ENCODE measurements at places on chromosomes 7 and 10. TPM values are rescaled to one million over a fixed set of nuclear protein-coding genes. Genes with fewer than 3 reads are reported as not detected.

GRCh38 chr7:23895666-23896096, 185.7 kb downstream of the STK31 start:
- no peak for DNase-seq

GRCh38 chr10:106904209-106904608, 260.3 kb downstream of the SORCS1 start:
- DNase-seq: no peak

- DNase-seq: no peak
These were observed 68.5 kb downstream of the MAP3K8 start for GRCh38 chr10:30502266-30503060.

DNA sequence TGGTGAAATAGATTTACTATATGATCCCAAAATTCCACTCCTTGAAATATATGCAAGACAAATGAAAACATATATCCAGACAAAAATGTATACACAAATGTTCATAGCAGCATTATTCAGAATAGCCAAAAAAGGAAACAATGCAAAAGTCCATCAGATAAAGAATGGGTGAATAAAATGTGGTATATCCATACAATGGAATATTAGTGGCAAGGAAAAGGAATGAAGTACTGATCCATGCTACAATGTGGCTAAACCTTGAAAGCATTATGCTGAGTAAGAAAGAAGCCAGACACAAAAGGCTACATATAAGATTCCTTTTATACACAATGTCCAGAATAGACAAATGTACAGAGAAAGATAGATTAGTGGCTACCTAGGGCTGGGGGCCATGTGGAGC, 225.5 kb downstream of the PLXNA4 start:
- no peak for DNase-seq

- no peak for DNase-seq
These were observed 173.2 kb downstream of the EBF3 start for GRCh38 chr10:129790715-129791446.

- no peak for DNase-seq
These were observed 145.2 kb upstream of the ANK3 start for GRCh38 chr10:60534761-60535389.

DNA sequence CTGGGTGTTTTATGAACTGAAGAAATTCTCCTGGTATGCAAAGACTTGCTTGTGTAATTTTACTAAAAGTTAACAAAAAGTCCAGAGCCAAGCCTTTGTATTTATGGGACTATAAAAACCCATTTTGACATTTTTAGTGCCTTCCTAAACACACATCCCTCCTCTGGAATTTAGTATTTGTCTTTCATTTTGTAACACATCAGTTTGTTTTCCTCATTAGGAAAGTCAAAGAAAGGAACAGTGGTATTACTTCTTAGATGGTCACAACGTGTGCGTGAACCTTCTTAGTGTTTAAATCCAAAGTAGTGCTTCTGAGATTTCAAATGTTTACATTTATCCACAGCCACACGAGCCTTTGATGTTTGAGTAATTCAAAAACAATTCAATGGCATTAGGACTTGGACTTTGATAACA, 103.2 kb upstream of the TMEM106B start:
- no peak for DNase-seq

GRCh38 chr7:78420001-78420400, 621.4 kb downstream of the PHTF2 start:
- DNase-seq: no peak

DNA sequence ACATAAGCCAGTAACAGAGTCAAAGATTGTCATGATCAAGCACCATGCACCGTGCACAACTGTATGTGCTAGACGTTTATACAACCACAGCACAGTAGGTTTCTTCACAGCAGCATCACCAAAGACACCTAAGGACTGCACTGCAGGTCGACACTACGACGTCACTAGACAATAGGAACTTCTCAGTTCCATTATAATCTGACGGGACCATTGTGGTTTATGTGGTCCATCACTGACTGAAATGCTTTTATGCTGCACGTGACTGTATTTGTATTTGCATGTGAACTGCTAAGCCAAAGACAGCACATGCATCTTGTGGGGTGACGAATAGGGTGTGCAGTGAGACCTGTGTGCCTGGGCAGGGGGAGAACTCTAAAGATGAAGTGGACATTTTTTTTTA, 164.9 kb downstream of the PARD3 start:
- no peak for DNase-seq

DNA sequence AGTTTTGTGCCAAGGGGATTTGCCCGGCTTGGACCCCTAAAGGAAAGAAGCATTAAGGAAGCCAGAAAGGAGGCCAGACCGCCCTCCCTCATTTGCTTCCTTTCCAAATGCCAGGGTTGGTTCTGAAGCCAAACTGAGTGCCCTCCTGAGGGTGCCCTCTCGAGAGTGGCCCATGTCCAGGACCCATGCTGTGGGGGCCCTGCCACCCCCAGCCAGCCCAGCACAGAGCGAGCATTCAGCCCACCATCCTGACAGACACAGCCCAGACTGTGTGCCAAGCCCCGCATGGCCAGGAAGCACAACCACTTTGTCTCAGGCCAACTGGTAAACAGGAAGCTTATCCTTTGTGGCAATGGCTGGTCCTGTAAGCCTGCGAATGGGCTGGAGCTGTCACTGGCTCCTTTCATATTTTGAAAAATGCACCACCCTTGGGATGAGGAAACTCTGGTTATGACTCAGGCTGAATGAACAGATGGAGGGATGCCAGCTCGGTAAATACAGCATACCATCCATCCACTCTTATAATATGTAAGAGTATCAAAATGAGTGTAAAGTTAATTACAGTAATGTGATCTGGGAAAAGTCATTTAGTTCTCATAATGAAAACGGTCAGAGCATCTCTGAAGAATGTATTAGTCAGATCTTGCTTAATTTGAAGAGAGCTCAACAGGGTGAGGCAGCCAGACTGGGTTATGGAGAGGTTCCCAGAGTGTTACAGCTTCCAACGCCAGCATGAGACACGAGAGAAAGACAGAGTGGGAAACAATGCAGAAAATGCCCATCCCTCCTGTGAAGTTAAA, 65.0 kb downstream of the STK17A start:
- DNase-seq: peak; percentile 54

- no peak for DNase-seq
These were observed 1066.7 kb downstream of the GRM8 start for GRCh38 chr7:126185959-126186580.

DNA sequence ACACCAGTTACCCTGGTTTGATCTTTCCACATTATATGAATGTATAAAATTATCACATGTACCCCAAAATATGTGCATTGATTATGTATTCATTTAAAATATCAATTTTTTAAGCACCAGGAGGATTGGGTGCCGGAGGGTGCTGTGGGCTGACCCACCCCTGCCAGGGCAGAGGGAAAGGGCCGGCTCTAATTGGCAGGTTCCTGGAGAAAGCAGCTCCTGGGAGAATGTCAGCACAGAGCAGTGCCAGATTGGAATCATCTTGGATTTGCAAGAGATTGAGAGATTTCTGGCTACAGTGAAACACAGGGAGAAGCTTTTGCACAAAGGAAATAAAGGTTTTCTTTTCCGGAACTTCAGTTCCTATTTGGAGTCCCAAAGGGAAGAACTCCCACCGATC, 264.4 kb upstream of the TCERG1L start:
- no peak for DNase-seq

- no peak for DNase-seq
These were observed 18.0 kb upstream of the OPN4 start for GRCh38 chr10:86636311-86636710.

DNA sequence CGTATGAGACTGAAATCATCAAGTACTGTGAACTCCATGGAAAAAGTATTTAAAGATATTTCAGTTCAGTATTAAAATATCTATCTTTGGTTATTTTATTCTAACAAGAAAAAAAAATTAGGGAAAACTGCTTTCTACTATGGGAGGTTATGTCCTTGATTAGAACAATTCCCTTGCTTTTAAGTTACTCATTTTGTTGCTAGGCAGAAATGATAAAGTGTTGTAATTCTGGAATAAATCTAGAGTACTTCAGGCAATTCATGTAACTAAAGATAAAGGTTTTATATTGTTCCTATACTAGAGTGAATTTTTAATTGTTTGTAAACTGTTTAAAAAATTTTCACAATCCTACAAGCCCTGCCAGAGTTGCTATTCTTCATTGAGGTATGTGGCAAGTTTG, 92.0 kb downstream of the BBS9 start:
- DNase-seq: no peak

- DNase-seq: no peak
These were observed 35.0 kb upstream of the HABP2 start for GRCh38 chr10:113517901-113518260.

DNA sequence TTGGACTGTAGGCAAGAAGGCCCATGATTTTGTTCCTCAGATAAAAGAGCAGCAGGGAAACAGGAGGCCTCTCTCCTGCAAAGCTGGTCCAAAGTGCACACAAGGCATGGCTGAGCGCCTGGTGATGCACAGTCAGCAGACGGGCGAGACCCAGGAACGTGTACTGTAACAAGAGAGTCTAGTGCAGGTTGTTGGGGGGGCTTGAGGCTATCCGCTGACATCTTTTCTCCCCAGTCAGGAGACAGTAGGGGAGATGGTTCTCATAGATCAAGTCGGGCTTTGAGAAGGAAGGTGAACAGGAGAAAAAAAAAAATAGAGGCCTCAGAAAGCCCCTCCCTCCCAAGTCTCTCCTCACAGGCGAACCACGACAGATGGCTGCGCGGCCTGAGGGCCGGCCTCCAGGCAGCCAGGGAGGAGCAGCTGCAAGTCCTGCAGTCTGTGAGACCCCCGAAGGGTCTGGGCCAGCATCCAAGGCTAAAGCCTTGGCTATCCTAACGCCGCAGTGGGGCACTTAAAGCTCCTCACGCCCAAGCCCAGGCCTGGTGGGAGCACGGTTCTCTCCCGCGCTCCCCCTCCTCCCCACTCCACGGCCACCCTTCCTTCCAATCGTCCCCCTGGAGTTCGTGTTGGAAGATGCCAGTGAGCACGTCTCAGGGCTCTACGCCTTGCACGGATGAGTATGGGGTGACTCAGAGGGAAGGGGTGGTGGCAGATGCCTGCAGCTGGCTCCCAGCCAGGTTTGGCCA, 68.3 kb downstream of the PRKAG2 start:
- DNase-seq: no peak

GRCh38 chr10:7593063-7593462, 73.7 kb downstream of the ITIH5 start:
- no peak for DNase-seq

- DNase-seq: no peak
These were observed 107.7 kb upstream of the ANK3 start for GRCh38 chr10:60497364-60497763.

GRCh38 chr7:150941351-150942000, 36.6 kb downstream of the KCNH2 start:
- peak; percentile 9 for DNase-seq

- DNase-seq: no peak
These were observed 196.0 kb downstream of the RNLS start for GRCh38 chr10:88386821-88387773.

DNA sequence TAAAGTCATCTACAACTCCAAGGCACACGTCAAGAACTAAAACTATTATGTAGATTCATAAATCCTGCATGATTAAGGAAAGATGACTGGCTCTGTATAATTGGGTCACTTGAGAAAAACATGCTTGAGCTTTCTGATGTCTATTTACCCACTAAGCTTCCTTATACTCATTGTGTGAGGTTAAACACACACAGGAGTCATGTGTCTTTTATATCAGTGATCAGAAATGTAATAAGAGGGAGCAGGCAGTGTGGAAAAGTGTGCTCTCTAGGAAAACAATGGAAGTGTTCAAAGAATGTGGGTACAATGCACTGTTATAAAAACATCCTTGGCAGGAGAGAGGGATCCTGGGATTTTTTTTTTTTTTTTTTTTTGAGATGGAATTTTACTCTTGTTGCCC, 108.6 kb upstream of the ARID5B start:
- no peak for DNase-seq

DNA sequence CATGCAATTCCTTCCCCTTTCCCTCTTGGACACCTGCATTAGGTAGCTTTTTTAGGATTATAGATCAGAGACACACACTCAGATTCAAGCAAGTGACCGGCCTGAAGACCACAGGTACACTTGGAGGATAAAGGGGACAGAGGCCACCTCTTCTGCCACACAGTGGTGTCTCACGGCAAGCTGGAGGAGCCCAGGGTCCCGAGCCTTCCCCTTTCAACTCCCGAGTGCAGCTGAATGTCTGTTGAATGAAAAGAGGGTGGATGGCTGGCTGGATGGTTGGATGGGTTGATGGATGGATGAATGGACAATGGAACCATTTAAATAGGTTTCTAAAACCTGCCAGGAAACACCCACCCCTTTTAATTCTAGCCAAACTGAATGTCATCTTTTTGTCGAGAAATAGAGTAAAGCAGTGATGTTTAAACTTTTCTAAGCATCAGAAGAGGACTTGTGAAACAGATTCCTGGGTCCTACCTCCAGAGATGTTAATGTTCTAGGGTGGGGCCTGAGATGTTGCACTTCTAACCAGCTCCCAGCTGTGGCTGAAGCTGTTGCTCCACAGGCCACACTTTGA, 49.2 kb upstream of the ZMIZ1 start:
- no peak for DNase-seq

- no peak for DNase-seq
These were observed 16.1 kb downstream of the TARP start for GRCh38 chr7:38257350-38257677.

DNA sequence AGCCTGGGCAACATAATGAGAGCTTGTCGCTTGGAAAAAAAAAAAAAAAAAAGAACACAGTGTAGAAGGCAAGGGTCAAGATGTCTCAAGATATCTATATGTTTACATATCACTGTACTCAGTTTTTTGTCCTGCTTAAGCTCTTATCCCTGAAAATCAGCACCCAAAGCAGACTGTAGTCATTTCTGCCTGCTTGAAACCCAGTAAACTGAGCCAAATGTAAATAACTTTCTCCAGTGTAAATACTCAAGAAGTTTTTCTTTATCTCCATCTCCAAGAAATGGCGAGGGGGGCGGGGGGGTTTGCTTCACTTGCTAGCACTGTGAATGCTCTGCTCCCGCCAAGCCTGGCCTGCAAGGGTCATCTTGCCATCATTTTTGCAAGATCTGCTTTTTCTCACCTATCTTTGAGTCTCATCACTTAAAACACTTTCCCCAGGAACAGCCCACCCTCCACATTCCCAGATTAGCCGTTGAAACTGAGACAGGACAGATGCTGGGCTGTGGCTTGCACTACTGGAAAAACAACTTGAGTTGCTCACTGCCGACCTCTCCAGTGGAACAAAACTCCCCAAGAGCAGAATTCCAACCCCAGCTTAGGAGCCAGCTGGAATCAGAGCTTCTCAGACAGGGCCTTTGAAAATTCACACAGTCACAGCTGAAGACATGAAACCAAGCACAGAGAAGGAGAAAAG, 54.6 kb downstream of the AFAP1L2 start:
- DNase-seq: no peak

- no peak for DNase-seq
These were observed 110.3 kb downstream of the VPS41 start for GRCh38 chr7:38798552-38799267.

NME8 gene
- total RNA-seq: not detected

LOXL4 gene
- 3.3 TPM for total RNA-seq

VPS37D gene
- total RNA-seq: 1.5 TPM

FAM180A gene
- 3.6 TPM for total RNA-seq

SMO gene
- 5.8 TPM for total RNA-seq

INSYN2A gene
- 0.19 TPM for total RNA-seq

KCND2 gene
- total RNA-seq: 1.7 TPM

CPXM2 gene
- total RNA-seq: 14.7 TPM

PSD gene
- 0.44 TPM for total RNA-seq

TUBB8 gene
- 0.88 TPM for total RNA-seq

TBXAS1 gene
- total RNA-seq: 22.2 TPM

PLXDC2 gene
- total RNA-seq: 59.9 TPM

LIPN gene
- total RNA-seq: not detected

LRRC4 gene
- 4.7 TPM for total RNA-seq

Measured in omental fat pad (tissue), 4 donors.